ENCODE measurements at places on chromosomes 1 and 21.

DNA sequence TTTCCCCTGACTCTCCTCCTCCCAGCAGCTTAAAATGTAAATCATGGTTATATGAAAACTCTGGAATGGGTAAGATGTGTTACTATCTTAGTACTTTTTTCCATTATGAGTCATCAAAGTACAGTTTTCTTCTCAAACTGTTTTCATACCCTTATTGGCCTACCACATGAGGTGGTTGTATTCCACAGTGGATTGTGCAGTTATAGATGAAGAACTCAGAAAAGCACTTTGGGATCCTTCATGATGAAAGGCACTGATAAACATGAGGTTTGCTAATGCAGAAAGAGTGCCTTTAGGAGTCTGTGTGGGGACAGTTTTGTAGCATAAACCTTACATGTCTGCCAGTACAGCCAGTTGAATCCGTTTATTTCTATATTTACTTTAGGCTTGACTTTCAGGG is 32.0 kb upstream of the MYOCOS start:
- no peak for DNase-seq

- DNase-seq: peak; percentile 61
These were observed 420.5 kb downstream of the MATN1 start for GRCh38 chr1:30302858-30303257.

DNA sequence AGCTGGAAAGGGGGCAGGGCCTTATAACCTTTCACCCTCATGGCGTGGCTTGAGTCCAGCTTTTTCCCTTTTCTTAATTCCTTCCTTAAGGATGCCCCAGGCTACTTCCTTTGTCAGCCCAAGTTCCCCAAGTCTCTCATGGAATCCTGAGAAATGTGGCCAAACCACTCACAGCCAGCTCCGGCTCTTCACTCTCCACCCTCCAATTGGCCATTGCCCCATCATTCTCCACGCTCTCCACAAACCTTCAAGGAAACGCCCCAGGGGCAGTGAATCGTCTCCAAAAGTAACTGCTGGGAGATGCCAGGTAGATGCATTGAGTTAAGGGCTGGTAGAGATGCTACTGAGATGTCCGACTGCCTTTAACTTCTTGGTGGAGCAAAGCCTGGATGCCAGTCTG is 113.5 kb upstream of the CD34 start:
- DNase-seq: no peak

- DNase-seq: no peak
These were observed 654.2 kb downstream of the AMY1C start for GRCh38 chr1:104403883-104404282.

GRCh38 chr21:39373634-39374033 is 24.7 kb upstream of the HMGN1 start:
- no peak for DNase-seq

- DNase-seq: no peak
These were observed 136.9 kb upstream of the SAMSN1 start for GRCh38 chr21:14683063-14683462.

DNA sequence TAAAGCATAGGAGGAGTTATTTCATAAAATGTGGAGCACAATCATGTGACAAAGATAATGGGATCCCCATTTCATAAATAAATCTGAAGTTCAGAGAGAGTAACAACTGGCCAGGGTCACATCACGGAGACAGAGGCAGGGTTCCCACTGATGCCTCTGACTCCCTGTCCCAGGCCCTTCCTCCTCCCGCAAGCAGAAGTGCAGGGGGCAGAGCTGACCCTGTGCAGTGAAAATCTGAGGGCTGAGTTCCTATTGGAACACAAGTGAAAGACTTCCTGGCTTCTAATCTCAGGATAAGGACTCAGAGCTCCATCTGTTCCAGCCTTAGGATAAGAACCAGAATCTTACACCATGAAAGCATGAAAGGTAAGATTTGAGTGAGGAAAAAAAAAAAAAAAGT is 22.0 kb downstream of the SELL start:
- DNase-seq: no peak

- DNase-seq: no peak
These were observed 107.5 kb upstream of the RUNX1 start for GRCh38 chr21:35156293-35157278.

DNA sequence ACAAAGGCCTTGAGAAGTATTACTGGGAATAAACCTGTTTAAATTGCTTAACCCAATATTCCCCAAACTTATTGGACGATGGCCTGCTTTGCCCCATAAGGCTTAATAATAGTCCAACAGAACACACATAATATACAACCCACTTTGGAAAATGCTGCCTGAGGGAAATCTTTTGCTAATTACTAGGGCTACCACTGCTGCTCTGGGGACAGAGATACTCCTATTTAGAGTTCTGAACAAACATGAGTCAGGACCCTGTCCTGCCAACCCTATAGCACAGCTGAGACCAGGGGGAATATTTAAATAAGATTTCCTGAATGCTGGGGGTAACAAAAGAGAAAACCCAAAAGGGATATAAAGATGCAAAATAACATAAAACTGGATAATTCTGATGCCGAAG is 139.1 kb downstream of the BRINP2 start:
- DNase-seq: no peak

GRCh38 chr1:18965206-18966173 is 9.0 kb upstream of the IFFO2 start:
- no peak for DNase-seq

DNA sequence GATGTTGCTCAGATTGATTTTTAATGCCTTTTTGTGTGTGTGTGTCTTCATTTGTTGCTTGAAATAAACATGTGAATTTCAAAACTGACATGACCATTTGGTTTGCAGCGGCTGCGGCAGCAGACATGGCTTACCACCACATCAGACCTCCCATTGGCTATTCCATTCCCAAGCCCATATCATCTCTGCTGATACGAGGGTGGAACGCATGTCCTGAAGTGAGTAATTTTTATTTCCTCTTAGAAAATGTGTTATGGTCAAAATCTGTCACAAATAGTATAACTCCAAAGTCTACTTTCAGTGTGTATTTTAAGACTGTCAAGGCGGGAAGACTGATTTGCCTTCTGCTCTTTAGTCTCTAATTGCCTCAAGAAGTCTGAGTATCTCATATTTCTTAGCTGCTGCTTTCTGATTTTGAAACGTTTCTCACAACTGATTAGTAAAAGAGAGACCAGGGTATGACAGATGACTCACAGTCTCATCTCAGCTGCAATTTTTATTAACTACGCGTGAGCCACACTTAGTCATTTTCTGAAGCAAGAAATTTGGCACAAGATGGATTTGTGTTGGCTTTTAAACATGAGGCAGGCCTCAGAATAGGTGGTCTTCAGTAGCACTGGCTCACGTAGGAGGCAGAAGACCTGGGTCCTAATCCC is 49.0 kb downstream of the LRRC53 start:
- DNase-seq: no peak

DNA sequence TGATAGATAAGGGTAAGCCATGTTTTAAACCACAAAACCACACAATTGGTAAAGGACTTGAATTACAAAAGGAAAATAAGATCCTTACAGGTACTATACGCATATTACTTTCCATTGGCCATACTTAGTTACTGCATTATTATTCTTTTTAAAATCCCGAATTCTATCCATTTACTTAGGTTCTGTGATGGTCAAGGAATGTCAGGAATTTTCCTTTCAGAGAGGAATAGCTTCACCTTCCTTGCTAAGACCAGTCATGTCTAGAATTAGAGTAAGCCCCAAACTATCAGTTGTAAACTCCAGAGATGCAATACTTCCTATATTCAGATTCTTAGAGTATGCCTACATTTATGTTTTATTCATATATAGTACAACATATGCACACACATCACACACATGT is 13.7 kb downstream of the EFCAB7 start:
- no peak for DNase-seq

Data from NCI-H748 treated with DMSO at 0.1 percent for 48 hours (cell line).